ENCODE measurements at places on chromosomes 11 and 22.

DNA sequence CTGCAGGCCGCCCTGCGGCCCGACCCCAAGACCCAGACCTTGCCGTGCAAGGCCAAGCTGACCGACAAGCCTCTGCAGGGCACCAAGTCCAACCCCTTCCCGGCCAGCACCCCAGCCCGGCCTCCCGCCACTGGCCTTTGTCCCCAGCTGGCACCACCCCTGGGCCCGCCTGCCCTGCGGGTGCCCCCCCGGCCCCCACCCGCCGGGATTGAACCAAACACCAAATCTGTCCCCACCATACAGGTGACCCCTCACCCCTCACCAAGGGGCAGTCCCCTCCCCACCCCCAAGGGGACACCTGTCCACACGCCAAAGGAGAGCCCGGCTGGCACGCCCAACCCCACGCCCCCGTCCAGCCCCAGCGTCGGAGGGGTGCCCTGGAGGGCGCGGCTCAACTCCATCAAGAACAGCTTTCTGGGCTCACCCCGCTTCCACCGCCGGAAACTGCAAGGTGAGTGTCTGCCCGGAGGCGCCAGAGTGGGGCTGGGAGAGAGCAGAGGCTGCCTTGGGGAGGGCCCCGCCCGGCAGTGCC is 36.2 kb downstream of the MOB2 start:
- DNase-seq = no peak

GRCh38 chr11:10798330-10798928 is 10.3 kb downstream of the EIF4G2 start:
- DNase-seq = no peak

DNA sequence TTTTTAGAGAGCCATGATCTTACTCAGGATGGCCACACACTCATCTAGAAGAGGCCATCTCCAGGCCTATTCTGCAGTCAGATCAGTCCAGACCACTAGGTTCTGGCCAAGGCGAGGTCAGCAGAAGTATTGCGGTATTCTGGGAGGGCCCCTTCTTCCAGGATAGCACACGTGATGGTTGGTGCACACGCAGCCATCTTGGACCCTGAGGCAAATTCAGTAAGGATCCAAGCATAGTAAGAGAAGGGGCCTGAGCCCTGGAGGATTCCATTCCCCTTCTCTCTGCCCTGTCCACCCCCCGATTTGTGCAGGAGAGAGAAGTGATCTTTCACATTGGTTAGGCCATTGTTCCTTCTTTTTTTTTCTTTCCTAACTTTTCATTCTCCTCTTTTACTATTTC is 957.9 kb downstream of the BRD1 start:
- no peak for DNase-seq

GRCh38 chr22:37407856-37408255 is 19.4 kb downstream of the ELFN2 start:
- no peak for DNase-seq

GRCh38 chr11:102599642-102600261 is 25.4 kb downstream of the MMP20 start:
- DNase-seq = no peak

DNA sequence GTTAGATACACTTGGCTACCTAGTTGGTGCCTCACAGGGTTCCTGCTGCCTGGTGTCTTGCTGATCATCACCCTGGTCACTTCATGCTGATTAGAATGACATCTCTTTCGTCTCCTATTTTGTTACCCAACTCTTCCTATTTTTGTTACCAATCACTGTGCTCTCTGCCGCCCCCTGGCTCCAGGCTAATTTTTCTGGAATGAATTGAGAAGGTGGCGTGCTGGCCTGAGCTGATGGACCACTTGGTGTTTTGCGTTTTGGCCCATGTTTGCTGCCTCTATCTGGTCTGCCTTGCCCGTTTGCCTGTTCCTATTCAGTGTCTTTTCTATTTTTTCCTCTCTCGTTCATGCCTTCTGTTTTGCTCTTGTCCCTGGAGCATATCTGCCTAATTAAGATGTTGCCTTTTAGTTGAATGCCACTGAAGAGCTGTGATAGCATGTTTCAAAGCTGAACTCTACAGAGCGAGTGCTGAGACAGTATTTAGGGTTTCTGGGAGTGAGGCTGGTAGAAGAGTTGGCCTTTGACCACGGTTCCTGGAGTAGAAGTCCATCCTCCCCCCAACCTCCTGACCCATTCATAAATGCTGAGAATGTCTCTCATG is 5.9 kb upstream of the ATF4 start:
- DNase-seq = no peak

All from SHP77 (cell line).